Hepatic stellate cell (primary cell): ENCODE measurements at places on chromosomes 12 and 14.

- no peak for DNase-seq
Observed at GRCh38 chr14:95494456-95494855, 22.0 kb downstream of the SYNE3 start.

DNA sequence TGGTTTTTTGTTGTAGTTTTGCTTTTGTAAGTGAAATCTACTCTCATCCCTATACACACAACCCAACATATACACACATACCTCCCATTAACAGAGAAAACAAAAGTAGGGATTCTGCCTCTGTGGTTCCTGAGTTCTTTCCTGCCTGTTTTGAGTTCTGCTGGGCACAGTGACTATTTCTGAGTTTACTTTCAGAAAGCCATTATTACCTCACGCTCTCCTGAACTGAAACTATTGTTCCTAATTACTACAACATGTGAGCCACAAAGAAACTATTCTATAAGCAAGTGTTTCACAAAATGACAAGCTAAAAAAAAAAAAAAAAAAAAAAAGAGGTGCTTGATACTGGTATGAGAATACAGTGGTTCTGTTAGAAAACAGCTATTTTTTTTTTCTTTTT, 110.9 kb downstream of the ALG10B start:
- no peak for DNase-seq

DNA sequence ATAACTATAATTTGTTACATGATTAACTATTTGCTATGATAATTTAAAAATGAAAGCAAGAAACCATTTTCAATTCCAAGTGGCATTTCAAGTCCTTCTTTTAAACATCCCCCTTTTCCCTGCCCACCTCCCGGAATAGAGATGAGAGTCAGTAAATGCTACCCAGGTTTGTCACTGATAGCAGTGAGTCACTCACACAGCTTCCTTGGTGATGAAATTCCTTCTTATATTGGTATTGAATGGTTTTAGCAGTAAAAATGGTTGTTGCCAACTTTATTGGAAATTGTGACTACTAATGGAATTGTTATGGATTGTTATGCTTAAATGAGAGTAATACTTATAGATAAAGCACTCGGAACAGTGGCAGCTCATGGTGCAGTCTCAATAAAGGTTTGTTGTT, 90.5 kb downstream of the PPM1A start:
- no peak for DNase-seq

GRCh38 chr12:4153343-4153892, 120.1 kb upstream of the CCND2 start:
- DNase-seq: no peak

GRCh38 chr14:56817396-56817921, 7.2 kb upstream of the OTX2 start:
- DNase-seq: no peak

- DNase-seq: peak; percentile 49
Observed at GRCh38 chr14:94423453-94424056, 29.0 kb downstream of the SERPINA11 start.

DNA sequence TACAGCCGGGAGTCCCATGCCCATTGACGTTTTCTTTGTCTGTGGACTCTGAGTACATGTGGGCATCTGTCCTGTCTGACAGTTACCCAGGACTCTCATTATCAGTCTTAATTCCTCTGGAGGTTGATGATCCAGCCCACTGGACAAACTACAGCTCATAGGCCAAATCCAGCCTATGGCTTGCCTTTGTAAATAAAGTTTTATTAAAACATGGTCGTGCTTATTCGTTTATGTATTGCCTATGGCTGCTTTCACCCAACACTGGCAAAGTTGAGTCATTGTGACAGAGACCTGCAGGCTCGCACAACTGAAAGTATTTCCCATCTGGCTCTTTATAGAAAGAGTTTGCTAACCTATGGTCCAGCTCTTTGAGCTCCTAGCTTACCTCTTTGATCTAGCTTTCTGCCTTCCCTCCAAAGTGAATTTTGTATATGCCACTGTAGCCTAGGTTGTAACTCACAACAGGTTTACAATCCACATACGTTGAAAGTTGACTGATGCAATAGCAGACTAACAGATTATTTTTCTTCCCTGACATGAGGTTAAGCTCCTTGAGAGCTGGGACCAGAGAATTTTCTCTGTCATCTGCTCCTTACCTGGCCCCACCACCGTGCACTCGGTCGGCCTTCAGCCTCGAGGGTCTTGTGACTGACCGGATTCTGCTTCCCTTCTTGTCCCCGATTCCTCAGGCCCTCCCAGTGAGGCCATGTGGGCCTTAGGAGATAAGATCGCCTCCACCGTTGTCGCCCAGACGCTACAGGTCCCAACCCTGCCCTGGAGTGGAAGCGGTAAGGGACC, 57.3 kb downstream of the ACACB start:
- no peak for DNase-seq

- no peak for DNase-seq
Observed at GRCh38 chr14:92964124-92965109, 41.5 kb downstream of the CHGA start.

DNA sequence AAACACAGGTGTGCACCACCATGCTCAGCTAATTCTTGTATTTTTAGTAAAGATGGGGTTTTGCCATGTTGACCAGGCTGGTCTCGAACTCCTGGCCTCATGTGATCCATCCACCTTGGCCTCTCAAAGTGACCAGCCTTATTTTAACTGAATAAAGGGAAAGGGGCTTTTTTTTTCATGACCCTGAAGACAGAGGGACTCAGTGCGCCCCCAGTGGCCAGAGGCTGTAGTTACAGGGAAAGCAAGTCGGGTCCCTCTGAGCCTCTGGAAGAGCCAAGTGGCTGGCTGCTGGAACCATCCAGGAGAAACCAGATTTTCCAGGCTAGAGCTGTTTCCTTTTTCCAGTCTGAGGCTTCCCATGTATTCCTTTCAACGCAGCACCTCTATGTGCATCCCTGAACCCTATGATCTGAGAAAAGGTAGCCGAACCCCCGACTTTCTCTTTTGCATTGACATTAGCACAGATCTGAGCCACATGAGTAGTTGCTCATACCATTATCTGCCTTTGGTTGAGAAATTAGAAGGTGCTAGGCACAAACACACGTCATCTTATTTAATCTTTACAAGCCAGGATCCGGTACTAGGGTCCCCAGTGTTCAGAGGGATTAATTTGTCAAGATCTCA, 342.7 kb downstream of the CACNA1C start:
- peak; percentile 50 for DNase-seq

DNA sequence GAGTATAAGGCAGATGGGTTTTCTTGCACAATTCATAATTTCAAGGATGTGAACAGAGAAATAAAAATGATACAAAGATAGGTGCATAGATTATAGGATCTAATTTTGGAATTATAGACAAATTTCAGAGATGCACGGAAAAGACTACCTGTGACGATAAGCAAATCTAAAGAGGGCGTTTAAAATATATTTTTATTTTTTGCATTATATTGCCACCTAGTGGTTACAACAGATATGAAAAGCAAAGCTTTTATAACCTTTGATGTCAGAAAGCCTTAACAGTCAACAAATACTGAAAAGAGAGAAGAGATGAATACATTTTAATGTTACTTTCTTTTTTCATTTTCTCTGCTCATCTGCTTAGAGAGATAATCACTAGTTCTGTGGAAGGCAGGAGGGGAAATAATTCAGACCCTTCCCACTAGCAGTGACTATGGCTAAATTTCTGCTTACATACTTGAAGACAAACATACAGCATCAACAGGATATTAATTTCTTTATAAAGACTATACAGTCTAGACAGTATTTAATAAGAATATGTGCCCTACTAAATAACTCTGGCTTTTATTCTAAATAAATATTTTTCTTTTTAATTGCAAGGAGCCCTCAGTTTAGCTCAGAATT, 46.3 kb downstream of the NTS start:
- DNase-seq: no peak

DNA sequence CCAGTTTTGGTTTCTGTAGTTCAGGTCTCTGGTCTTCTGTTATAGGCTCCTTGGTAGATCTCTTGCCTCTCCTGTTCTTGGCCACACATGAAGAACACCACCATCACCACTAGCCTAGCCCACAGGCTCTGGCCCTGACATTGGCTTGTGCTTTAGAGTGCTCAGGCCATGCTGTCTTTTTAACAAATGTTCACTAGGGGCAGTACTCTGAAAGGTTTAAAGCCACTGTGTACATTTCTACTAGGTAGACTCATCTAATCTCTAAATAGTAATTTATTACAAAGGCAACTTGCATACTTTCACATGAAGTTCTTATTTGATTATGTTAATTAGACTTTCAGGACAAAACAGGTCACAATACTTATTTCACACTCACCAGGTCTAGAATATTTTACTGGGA, 38.3 kb downstream of the PDE6H start:
- DNase-seq: no peak

GRCh38 chr12:92605621-92606170, 97.1 kb upstream of the PLEKHG7 start:
- no peak for DNase-seq

DNA sequence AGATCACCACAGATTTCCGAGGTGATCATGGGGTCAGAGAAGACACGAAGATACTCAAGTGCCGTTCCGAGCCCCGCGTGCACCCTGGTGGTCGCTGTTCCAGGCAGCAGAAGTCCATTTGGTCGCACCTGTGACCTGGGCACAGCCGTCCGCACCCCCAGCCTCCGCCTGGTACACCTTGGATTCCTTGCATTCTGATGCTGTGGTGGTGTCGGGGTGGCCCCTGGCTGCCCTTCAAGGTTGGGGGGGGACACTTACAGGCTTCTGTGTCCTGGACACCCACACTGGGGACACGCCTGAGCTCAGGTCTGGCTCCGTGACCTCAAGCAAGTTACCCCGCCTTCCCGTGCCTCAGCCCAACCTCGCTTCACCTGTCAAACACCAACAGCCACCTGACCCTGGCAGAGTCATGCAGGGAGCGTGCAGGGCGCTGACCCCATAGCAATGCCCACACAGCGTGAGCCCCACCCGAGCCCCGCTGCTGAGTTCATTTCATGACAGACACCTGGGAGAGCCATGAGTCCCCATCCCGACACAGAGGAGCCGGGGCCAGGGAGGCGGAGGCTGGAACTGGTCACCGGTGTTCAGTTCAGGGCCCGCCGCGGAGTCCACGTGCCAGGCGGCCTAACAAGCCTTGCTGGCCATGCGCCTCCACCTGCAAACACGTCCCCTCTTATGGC, 17.9 kb upstream of the GALNT9 start:
- DNase-seq: no peak

GRCh38 chr14:23299211-23299957, 3.3 kb downstream of the PPP1R3E start:
- peak; percentile 22 for DNase-seq

DNA sequence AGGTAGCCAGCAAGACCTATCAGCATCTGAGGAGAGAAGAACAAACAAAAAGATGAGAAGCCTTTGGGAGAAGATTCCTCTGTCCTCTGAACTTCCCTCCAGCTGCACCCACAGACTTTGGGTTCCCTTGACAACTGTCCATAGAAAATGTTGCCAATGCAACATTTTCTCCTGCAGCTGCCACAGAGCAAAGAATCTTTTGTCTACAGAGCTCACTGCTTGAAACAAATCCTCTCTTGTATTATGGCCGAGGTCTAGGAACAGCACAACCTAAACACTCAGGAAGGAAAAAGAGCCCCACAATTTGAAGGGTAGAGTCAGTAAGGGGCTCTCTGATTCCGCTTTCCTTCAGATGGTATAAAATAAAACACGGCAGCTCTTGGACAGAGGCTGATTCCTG, 14.3 kb downstream of the POMT2 start:
- no peak for DNase-seq

- no peak for DNase-seq
Observed at GRCh38 chr12:75964150-75964549, 67.4 kb downstream of the PHLDA1 start.

DNA sequence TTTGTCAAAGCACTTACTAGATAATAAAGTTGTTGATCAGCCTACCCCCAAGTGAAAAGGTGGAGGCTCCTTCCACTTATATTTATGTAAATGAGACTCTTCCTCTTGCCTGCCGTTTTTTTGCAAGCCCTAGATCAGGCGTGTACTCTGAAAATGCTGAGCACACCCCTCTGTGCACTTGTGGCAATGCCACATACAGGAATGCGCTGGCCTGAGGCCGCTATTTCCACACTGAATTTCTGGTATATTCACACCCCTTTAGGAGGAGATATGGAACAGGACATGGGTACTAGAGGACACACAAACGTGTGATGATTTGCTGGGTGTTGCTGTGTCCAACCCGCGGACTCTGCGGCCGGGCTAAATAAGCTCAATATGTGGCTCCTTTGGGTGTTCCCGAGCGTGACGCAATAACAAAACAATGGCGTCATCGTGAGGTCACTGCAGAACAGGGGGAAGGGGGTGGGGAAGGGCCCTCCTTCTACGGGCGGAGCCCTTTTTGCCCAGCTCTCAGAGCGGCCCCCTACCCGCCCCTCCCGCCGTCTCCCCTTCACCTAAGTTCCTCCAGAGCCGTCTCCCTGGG, 554 bp upstream of the TSPAN31 start:
- peak; percentile 85 for DNase-seq

GRCh38 chr14:74618078-74618952, 6.3 kb upstream of the LTBP2 start:
- no peak for DNase-seq

- DNase-seq: peak; percentile 76
Observed at GRCh38 chr12:31590642-31591379, at the start of gene DENND5B. DENND5B (minus strand) TSS chr12:31591136; CDS start chr12:31590832, 304 bp downstream.

DNA sequence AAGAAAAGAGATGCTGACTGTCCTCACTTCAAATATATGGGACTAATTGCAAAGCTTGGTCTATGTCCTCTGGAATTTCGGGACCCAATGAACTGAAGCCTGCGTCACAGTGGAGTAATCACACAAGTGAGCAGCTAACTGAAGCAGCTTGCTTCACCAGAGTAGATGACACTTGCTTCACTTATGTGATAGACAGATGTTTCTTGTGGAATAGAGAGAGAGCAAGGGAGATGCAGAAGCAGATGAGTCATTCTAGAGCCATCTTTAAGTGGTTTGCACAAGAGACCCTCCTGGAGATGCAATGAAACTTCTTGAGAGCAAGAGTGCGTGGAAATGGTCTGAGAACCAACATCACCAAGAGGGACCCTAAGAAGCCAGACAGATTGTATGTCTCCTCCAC, 1537.1 kb upstream of the FLRT2 start:
- no peak for DNase-seq

DNA sequence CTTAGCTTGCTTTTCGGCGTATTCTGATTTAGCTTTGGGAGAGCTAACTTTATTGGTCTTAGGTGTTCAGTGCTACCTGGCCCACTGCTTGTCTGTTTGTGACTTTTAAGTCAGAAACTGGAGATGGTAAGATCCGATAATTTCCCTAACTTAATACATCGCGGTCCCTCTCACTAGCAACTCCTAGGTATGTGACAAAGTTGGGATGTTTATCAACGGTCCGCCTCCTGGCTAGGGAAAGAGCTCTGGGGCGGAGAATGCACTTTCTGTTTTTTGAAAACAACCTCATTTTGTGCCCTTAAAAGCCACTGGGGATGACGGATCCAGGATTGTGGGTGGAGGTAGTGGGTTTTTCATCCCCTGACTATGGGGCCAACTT, 1.2 kb downstream of the CDKN1B start:
- DNase-seq: peak; percentile 21

DNA sequence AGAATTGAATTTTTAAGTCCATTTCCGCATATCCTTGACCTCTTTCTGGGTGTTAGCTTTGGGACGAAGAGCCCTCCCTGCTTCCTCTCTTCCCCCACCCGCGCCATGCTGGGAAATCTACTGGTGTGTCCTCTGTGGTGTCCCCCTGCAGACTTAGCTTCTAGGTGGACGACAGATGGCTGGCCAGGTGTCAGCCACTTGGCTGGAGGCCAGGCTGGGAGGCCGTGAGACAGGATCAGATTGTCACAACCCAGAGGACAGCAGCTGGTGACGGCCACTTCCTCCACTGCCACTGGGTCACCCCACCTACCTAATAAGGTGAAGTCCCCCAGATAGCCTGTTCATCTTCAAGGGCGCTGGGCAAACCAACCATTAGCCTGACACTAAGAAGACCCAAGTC, 13.3 kb upstream of the DTX1 start:
- no peak for DNase-seq

GRCh38 chr12:2739832-2740641, 54.7 kb upstream of the FKBP4 start:
- DNase-seq: peak; percentile 42
